ENCODE measurements at places on chromosomes 13 and 19.

GRCh38 chr19:42529248-42529764 lies 1.0 kb upstream of the CEACAM1 start:
- peak; percentile 80 for DNase-seq

- no peak for DNase-seq
Measured at GRCh38 chr19:57566396-57567265, 7.0 kb upstream of the ZNF550 start.

DNA sequence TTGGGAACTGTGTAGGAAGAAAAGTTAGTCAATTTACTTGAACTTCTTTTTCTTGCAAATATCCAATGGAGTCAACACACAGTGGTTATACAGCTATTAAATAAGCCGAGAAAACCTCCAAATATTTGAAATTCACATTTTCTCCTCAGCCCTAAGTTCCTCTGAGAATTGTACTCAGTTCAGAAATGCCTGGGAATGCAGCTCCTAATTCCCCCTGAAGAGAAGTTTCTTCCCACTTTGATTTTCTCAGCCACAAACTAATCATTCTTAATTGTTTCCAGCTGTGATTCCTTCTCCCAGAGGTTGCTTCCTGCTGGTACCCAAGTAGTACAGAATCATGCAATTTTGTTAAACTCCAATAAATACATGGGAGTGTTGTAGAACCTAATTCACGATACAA lies 246.1 kb upstream of the MIR17HG start:
- DNase-seq: no peak

DNA sequence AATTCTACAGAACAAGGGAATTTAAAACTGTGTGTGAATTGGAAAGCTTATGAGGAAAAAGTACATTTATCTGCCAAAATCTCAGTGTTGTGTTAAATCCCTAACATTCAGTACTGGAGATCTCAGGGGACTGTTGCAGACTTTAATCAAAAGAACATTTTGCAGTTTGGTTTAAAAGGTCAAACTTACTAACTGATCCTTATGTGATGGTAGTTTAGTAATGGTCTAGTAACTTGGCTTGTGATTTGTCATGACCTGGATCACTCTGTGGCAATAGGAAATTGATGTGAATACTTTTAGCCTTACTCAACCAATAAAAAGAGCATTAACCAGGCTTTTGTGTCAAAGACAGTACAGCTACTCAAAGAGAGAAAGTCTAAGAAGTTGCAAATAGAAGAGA lies 862.1 kb upstream of the MIR17HG start:
- DNase-seq: no peak

DNA sequence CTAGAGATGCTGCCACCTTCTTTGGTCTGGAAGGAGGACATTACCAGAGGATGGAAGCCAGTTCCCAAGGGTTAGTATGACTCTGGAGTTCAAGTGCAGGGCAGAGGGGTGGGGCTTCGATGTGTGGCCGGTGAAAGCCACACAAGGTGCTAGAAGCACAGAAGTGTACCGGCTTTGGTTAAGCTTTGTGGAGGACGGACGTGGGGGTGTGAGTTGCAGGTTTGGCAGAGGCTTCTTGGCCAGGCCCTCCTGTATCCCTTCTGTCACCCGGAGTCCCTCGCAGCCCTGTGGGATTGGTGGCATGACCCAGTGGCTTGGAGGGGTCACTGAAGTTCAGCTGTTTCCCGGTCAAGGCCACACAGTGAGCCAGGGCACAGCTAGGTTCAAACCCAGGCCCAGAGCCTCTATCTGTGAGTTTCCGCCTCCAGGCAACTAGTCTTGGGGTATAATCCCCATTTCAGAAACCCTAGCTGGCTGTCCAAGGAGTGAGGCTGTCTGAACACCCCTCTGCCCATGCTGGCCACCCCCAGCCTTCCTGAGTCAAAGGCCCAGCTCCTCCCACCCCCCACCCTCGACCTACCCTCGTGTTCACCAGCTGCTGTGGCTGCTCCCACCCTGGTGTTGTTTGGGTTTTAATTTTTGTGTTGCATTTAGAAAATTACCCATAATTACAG lies 4.6 kb upstream of the SSBP4 start:
- DNase-seq: peak; percentile 74

- no peak for DNase-seq
Measured at GRCh38 chr13:19657872-19658591, 24.6 kb downstream of the MPHOSPH8 start.

- no peak for DNase-seq
Measured at GRCh38 chr13:71015021-71015420, 852.0 kb downstream of the DACH1 start.

- no peak for DNase-seq
Measured at GRCh38 chr13:64758521-64759244, 2471.5 kb downstream of the PCDH9 start.

DNA sequence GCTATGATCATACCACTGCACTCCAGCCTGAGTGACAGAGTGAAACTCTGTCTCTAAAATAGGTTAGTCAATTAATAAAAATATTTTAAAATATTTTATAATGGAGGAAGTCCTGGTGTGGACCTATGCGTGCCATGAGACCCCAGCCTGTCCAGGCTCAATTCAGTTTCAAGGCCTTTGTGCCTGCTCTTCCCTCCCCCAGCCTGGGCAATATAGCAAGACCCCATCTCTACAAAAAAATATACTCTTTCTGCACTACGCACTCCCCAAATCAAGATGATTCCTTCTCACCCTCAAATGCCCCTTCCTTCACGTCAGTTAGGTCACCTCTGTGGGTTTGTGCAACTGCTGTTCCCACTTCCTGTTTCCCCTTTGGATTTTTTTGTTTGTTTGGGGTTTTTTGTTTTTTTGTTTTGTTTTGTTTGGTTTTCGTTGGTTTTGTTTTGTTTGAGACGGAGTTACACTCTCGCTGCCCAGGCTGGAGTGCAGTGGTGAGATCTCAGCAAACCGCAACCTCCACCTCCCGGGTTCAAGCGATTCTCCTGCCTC lies 1.4 kb upstream of the HSH2D start:
- no peak for DNase-seq

DNA sequence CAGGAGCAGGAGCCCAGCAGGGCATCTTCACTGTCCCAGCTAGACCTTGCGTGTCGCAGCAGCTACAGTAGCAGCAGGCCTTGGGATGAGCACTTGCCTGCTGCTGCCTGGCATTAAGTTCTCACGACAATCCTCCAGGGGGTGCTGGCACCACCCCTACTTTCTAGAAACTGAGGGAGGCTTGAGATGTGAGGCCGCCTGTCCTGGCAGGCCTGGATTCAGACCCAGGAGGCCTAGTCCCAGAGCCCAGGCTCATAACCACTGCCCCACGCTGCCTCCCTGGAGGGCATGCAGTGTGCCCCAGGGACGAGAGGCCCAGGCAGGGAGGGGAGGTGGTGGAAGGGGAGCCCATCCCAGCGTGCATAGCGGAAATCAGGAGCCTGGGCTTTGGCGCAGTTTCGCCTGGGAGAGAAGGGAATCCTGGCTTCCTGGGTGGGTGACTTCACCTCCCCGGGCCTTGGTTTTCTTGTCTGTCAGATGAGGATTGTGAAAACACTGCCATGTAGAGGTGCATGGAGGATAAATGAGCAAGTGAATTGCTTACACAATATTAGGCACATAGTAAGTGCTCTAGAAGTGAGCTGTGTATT lies 26.1 kb downstream of the PPP5C start:
- DNase-seq: no peak

DNA sequence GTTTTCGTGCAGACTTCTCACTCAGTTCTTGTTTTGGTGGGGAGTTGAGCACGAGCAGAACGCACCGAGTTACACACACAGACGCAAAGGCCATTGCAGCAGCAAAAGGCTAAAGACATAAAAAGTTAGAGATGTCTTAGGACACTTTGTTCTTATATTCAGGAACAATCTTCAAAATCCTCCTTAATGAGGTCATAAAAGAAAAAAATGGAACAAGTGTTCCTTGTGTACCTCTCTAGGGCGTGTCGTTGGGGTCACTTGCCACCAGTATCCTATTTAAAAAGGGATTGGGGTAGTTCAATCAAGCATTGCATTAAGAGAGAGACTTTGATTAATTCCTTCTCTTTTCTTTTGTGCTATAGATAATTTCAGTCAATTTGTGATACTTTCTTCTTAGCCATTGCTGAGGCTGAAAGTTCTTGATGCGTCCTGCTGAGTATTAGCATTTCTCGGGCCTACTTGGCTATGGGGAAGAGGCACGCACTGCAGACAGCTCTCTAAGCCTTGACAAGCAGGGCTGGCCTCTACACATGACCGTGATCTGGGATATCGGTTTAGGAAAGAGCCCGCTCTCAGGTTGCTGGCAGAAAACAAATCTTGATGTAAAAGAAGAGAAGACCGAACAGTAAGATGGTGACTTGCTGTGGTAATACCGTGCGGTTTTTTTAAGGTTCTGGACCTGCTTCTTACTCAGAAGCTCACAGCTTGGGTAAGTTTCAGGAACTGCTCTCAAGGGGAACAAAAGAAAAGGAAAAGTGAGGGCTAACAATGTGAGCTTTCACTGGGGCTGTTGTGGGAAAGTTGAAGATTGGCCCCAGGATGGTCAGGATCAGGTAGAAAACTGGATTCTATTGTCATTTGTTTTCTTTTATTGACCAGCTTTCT lies 223.6 kb downstream of the TM9SF2 start:
- DNase-seq: no peak

GRCh38 chr13:29081036-29081435 lies 260.9 kb downstream of the MTUS2 start:
- peak; percentile 27 for DNase-seq

DNA sequence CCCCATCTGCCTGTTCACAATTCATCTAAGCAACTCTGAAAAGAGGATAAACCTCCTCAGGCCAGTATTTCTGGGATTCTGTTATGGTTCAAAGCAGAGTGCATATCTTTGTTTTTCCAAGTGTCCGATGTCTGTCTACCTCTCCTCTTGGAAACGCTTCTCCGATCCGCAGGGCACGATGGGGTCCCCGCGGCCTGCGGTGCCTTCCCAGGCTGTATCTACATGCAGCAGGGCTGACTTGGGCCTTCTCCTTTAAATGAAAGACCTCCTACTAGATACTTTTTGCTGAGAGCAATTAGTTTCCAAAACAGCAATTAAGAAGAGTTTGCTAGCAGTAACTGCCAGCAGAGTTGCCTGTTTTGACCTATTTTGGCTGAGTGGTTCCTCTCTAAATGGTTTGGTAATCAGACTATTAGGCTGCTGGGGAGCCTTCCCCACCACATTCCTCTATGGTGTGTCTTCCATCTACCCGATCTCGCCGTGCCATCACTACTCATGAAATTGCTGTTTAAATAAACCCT lies 23.5 kb downstream of the COL4A2 start:
- no peak for DNase-seq

GRCh38 chr13:35866801-35867200 lies 264.4 kb downstream of the DCLK1 start:
- DNase-seq: no peak

- DNase-seq: no peak
Measured at GRCh38 chr13:90882551-90882950, 464.9 kb upstream of the MIR17HG start.

DNA sequence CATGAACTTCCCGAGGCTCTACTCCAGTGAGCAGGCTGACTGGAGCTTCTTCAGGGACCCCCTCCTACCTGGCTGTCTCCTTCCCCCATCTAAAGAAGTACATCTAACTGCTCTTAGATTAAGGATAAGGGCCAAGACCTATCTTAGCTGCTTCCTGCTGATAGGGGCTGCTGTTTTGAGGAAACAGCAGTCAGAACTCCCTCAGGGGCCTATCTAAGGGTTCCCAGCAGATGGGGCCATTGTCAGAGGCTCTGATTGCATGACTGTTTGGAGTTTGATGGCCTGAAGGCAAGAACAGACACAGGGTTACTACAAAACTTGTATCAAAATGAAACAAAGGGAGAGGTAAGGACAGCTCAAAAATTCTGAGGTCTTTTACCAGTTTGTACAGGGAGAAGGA lies 2636.9 kb upstream of the PCDH20 start:
- DNase-seq: no peak

GRCh38 chr19:7871437-7872305 lies 2.5 kb downstream of the PRR36 start:
- peak; percentile 89 for DNase-seq

DNA sequence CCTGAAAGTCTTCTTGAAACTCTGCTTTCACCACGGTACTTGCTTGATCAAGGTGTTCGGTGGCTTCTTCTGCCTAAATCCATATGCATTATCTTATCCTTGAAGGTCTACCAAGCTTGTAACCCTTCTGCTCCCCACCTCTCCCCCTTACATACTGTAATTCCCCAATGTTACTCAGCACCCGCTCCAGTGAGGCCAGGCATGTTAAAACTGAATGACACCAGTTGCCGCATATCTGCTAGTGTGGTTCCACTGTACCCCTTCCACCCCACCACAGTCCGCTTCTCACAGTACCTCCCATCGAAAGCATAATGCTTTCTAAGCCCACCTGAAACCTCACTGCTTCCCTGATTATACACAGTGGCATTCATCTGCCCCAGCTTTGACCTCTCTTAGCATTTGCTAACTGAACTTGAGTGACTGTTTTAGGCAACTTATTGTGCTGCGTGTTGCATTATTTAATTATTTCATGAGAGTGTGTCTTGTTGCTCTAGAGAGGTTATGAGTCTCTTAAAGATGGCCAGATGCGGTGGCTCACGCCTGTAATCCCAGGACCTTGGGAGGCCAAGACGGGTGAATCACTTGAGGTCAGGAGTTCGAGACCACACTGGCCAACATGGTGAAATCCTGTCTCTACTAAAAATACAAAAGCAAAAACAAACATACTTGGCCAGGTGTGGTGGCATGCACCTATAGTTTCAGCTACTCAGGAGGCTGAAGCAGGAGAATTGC lies 87.6 kb upstream of the MBNL2 start:
- no peak for DNase-seq

- DNase-seq: no peak
Measured at GRCh38 chr13:106212386-106213010, 323.0 kb downstream of the EFNB2 start.

DNA sequence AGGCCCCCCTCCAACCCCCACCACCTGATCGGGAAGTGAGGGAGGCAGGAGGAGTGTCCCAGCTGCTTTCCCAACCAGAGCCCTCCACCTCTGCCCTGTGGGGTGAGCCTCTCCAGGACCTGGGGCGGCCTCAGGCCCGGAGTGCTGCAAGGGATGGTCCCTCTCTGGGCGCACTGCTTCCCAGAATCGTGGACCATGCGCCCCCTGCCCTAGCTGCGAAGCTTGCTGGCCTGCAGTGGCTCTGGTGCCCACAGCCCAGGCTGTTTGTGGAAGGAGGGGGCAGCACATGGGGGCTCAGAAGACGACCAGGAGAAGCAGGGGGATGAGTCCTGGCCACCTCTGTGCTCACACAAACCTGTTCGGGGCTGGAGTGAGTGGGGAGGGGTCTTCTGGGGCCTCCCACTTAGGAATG lies 33.6 kb downstream of the CEBPG start:
- DNase-seq: no peak

GRCh38 chr13:25874064-25874737 lies 177.6 kb downstream of the SHISA2 start:
- no peak for DNase-seq

DNA sequence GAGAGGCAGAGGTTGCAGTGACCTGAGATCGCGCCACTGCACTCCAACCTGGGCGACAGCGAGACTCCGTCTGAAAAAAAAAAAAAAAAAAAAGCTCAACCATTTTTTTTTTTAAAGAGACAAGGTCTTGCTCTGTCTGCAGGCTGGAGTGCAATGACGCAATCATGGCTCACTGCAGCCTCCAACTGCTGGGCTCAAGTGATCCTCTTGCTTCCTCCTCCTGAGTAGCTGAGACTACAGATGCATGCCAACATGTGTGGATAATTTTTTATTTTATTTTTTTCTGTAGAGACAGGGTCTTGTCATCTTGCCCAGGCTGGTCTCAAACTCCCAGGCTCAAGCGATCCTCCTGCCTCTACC lies 10.3 kb downstream of the EHD2 start:
- no peak for DNase-seq

- DNase-seq: peak; percentile 31
Measured at GRCh38 chr13:26372747-26373146, 118.8 kb downstream of the CDK8 start.
